Activated naive CD4-positive, alpha-beta T cell (primary cell): ENCODE measurements at places on chromosomes 3 and 15.

- DNase-seq = no peak
These were observed 3.3 kb upstream of the ACOX2 start for GRCh38 chr3:58540176-58540858.

- DNase-seq = no peak
These were observed 732.1 kb upstream of the NR2F2 start for GRCh38 chr15:95598251-95598855.

GRCh38 chr15:67947254-67948039 lies 106.7 kb upstream of the PIAS1 start:
- no peak for DNase-seq

DNA sequence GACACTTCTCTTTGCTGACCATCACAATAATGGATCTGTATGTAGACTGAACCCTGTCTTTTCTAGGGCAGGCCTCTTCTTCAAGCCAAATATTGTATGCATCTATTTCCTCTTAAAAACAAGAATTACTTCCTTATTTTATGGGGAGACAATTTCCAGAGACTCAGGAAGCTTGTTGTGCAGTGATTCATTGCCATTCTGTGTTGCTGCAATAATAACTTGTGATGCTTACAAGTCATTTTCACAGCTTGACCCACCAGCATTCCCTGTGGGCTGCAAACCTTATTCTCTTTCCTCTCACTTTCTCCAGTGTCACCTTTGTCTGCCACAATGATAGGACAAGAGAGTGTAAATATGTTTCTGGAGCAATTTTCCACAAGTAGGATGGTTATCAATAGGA lies 276.7 kb upstream of the SGO1 start:
- no peak for DNase-seq

DNA sequence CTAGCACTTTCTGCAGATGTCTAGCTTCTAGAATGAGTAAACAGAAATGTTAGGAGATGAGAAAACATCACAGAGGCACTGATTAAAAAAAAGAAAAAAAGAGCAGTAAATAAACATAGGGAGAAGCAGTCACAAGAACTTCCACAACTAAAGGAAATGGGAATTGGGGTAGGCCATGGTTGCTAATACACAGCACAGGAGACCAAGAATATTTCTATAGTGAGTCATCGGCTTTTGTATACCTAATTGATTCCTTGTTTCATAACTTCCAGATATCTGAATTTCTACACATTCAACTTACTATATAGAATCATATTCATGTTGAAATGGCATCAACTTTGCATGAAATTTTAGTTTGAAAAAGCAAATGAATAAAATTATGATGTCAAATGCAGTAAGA lies 47.3 kb upstream of the TCF12 start:
- DNase-seq = no peak

GRCh38 chr3:126157083-126157768 lies 23.2 kb downstream of the ALDH1L1 start:
- DNase-seq = no peak

- no peak for DNase-seq
These were observed 5.8 kb upstream of the PLA2G4D start for GRCh38 chr15:42100021-42100800.

DNA sequence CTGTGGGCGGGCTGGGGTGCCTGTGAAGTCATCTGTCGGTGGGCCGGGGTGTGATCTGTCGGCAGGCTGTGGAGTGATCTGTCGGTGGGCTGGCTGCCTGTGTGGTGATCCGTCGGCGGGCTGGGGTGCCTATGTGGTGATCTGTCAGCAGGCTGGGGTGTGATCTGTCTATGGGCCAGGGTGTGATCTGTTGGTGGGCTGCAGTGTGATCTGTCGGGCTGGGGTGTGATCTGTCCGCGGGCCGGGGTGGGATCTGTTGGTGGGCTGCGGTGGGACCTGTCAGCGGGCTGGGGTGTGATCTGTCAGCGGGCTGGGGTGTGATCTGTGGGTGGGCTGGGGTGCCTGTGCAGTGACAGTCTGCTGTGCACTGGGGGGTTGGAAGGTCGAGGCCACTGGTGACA lies 204.5 kb downstream of the XXYLT1 start:
- no peak for DNase-seq

DNA sequence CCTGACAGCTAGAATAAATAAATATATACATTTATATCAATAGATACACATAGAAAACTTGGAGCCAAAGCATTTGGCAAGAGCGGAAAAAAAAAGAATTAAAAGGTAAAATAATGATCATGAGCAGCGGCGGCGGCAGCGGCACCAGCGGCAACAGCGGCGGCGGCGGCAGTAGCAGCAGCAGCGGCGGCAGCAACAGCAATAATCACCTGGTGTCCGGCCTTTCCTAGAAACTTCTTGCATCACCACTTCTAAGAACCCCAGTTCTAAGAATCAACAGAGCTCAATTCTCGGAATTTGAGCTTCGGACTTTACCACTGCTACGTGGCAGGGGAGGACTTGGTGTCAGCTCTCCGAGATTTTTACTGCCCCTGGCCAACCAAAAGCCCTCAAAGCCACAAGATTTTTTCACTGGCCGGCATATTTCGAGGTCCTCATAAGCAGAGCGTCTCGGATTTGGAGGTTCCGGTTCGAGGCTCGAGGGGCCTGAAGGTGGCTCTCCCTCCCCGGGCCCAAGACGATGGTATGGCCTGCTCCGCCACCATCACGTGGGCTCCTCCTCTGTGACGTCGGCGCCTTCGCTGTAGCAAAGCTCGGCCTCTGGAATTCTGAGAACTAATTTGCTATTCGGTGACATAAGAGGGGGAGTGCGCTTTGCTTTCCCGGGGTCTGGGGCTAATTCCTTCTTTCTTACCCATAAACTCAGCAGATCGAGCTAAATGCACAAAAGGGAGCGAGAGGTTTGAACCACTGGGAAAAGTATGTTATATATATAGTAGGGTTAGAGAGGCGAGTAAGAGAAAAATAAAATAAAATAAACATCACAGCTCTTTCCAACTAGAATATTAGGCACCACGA lies at the start of gene BCL6:
TSS of gene BCL6 (minus strand) at position 268 of the 858 bp plus-strand sequence. CDS start 11,775 bp downstream, outside the sequence.
- DNase-seq = peak; percentile 81

GRCh38 chr3:30188713-30189112 lies 417.7 kb upstream of the TGFBR2 start:
- no peak for DNase-seq

DNA sequence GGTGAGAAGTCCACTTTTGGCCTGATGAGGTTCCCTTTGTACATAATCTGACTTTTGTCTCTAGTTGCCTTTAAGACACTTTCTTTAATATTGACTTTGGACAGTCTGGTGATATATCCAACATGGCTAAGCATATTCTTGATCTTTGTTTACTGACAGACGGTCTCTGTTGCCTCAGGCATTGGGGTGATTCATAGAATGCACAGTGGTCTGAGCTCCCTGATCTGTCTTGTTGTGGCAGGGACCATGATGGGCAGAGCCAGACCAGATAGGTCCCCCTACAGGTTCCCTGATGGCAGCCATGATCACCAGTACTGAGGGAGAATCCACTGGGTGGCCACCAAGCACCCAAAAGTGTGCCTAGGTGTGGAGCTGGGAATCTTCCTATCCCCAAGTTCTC lies 678.1 kb downstream of the MCTP2 start:
- no peak for DNase-seq

GRCh38 chr3:48065035-48065434 lies 48.8 kb upstream of the MAP4 start:
- no peak for DNase-seq
